AG10803 (cell line): ENCODE measurements at places on chromosomes 1 and 21.

DNA sequence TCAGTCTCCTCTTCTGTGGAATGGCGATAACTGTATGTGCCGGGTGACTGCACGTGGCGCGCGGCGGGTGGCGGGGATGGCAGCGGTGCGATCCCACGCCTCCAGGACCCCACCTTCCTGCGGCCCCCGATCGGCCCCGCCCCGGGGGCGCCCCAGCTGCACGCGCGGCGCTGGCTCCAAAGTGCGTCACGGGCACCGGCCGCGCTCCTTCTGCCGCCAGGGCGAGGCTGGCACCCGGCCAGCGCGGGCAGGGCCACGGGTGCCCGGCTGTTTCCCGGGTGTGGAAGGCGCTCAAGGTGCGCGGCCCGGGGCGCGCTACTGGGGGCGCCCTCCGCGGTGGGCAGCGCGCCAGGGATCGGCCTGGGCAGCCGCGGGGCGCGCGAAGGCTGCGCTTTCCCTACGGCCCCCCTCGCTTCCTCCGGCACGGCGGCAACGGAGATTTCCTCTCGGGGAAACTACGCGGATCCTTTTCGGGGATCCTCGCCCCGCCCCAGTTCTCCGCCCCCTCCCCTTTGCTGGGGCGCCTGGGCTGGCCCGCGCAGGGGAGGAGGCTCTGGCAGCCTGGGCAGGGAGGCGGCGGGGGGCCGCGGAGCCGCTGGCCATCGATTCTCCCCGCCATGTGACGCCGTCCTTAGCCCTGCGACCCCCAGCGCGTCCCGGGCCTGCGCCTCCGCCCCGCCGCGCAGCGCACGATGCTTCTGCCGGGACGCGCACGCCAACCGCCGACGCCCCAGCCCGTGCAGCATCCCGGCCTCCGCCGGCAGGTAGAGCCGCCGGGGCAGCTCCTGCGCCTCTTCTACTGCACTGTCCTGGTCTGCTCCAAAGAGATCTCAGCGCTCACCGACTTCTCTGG lies at the start of gene EVA1C:
TSS of gene EVA1C (plus strand) at position 545 of the 853 bp plus-strand sequence. CDS start at position 693, 148 bp downstream.
- no peak for DNase-seq

DNA sequence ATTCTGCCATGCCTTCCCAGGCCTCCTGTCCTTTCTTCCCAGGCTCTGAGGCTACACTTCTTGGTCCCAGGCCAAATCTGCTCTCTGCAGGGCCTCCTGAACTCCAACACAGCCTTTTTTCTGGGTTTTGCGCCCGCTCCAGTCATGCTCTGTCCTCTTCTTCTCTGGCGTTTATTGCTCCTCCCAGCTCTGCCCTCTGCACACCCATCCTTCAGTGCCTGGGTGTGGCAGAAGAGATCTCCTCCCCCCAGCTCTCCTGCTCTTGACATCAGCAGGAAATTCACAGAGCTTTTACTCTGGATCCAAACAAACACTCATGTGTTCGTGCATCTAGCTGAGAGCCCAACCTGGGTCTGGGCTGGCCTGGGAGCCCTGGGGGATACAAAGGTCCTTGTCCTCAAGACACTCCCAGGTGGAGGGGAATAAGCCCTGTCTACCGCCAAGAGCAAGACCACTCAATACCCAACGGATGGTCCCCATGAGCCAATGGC lies 22.9 kb upstream of the EPS8L3 start:
- no peak for DNase-seq

GRCh38 chr1:170704256-170704655 lies 40.3 kb downstream of the PRRX1 start:
- no peak for DNase-seq

- DNase-seq: peak; percentile 41
These were observed 166.4 kb downstream of the PSMG1 start for GRCh38 chr21:39016740-39017315.

- DNase-seq: peak; percentile 75
These were observed 47.5 kb upstream of the CRNN start for GRCh38 chr1:152461544-152461943.

DNA sequence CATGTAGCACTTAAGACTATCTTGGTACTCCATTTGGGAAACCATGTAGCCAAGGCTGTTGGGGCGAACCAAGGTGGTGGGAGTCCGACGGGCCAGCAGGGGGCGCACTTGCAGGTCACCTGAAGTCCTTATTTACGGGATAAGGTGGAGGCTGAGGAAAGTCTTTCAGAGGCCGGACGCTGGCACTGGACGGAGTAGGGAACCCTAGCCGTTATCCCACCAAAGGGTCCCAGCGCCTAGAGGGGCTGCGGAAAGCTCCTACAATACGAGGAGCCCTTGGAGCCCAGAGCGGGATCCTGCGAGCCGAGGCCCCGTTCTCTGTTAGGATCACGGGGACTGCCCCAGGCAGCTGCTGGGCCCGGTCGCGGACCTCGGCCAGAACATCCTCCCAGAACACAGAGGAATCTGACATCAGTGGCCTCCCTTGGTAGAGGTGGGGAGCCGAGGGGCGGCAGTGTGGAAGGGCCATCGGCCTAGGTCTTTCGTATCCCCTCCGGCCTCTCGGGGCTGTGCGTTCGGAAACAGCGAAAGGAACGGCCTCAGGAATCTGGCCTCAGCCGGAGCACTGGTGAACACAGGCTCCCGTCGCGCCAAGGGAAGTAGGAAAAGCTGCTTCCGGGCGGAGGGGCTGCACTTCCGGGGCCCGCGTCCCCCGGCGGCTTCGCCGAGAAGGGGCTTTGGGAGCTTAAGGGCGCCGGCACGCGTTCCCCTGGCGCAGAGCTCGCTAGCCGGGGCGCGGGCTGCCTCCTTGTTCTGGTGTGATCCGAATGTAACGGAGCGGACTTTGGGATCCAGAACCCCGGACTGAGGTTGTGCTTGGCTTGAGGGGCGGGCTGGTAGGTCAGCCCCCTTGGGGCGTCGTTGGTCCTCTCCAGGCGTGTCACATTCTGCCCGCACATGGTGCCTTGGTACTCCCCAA lies 29.9 kb upstream of the RPTN start:
- DNase-seq: peak; percentile 70

GRCh38 chr1:186681121-186681520 lies 898 bp upstream of the PTGS2 start:
- peak; percentile 10 for DNase-seq

DNA sequence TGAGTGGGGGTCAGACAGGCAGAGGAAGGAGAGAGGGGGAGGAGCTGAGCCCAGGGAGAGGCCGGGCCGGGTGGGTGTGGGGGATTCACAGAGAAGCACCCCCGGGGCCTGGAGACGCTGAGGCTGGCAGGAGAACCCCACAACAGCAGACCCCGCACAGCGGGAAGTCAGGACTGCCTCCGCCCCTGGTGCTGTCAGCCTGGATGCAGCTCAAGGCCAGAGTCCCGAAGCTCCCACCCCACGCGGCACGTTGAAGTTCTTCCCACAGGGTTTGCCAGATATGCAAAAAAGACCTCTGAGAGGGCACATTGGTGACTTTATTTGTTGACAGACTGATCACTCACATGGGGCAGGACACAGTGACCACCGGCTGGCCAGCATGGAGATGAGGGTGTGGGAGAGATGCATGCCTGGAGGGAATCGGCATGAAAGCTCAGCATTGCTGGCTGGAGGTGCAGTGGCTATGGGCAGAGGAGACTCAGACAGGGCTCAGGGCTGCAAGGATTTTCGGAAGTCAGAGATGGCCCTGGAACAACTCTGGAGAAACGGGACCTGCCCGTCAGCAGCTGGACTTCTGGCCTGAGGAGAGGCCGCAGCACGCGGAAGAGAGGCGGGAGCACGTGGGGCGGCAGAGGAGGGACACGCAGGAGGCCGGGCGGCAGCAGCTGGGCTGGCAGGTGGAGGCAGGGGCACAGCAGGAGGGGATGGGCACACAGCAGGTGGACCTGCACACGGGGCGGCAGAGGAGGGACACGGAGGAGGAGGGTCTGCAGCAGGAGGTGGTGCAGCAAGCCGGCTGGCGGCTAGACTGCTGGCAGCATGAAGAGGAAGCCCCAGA lies 885 bp downstream of the KRTAP10-3 start:
- no peak for DNase-seq

DNA sequence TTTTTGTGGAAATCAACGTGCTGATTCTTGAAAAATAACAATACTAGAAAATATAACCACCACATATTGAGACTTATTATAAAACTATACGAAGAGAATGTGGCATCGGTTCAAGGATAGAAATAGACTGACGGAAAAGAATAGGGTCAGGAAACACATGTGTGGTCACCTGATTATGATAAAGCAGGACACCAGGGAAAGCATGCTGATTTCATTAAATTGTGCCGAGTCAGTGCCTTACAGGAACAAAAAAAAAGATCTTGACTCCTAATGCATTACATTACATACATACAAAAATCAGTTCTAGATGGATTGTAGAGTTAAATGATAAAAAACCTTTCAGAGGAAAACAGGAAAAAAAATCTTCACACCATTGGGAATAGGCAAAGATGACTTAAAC lies 43.5 kb upstream of the SERPINC1 start:
- no peak for DNase-seq

DNA sequence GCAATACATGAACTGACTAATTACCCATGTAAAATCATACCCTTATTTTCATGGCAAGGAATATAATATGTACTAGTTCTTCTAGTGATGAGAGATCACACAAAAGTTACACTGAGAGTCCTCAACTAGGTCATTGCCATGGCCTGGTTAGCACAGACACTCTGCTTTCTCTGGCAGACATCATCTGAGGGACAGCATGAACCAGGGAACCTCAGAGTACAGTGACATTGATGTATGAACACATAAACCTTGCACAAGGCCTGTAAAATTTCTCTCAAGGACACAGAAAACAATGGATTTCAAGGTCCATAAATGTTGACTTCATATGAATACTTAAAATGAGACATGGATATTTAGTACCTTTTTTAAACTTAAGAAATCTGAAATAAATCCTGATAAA lies 108.8 kb upstream of the MAGI3 start:
- no peak for DNase-seq

DNA sequence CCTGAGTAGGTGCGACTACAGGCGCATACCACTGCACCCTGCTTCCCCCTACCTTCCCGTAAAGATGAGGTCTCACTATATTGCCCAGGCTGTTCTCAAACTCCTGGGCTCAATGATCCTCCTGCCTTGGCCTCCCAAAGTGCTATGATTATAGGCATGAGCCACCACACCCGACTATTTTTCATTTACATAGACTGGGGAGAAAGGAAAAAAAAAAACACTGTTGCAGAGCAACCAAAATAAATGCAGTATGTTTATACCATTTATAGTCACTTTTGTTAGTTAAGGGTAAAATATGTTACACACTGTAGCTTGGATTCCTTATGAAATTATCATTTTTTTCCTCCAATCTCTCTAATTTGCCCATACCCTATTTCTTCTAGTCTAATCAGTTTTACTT lies 35.2 kb upstream of the RGS8 start:
- no peak for DNase-seq

DNA sequence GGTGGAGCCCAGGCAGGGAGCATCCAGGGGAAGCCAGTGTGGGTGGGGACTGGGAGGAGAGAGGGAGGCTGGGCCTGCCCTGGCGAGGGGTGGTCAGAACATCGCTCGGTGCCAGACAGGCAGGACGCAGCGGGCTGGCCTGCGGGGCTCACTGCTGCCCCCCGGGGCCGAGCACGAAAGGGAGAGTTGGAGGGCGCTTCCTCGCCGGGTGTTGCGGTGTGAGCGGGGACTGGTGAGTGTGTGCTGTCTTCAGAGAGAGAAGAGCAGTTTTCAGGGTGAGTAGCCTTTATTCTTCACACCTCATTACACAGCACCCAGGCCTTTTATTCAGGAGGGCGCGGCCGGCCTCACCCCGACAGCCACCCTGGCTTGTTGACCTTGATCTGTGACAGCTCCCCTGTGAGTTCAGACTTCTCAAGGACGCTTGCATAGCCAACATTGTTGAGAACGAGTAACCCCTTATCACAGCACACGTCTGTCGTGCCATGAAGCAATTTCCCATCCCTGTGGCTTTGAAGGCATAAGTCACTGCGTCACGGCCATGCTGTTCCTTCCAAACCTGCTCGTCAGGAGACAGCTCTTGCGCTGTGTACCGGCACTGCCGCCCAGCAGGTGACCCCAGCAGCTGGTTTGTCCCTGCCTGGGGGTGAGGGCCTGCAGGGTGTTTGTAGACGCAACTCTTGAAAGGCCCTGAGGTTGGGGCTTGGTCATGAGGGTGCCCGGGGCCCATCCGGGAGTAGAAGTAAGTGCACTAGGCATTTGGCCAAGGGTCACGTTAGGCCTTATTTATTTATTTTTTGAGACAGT lies 54.6 kb downstream of the PRKCZ start:
- DNase-seq: no peak

GRCh38 chr1:181149326-181150125 lies 61.0 kb downstream of the IER5 start:
- DNase-seq: no peak

DNA sequence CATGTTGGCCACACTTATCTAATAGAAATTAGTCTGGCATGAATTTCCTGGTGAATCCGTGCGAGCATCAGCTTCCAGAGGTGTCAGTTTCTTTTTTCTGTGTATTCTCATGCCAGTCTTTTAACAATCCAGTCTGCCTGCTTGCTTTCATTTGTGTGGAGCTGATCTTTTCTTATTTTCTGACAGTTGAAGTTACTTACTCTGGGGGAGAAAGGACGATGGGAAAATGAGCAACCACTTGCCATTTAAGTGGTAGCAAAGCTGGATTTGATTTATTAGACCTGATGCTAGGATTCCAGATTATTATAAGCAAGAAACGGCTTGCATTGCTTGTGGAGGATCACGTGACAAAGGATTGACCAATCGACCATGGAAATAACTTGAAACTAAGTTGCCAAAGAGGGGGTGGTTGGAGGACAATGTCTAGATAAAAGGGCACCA lies 24.3 kb upstream of the APP start:
- DNase-seq: peak; percentile 90

DNA sequence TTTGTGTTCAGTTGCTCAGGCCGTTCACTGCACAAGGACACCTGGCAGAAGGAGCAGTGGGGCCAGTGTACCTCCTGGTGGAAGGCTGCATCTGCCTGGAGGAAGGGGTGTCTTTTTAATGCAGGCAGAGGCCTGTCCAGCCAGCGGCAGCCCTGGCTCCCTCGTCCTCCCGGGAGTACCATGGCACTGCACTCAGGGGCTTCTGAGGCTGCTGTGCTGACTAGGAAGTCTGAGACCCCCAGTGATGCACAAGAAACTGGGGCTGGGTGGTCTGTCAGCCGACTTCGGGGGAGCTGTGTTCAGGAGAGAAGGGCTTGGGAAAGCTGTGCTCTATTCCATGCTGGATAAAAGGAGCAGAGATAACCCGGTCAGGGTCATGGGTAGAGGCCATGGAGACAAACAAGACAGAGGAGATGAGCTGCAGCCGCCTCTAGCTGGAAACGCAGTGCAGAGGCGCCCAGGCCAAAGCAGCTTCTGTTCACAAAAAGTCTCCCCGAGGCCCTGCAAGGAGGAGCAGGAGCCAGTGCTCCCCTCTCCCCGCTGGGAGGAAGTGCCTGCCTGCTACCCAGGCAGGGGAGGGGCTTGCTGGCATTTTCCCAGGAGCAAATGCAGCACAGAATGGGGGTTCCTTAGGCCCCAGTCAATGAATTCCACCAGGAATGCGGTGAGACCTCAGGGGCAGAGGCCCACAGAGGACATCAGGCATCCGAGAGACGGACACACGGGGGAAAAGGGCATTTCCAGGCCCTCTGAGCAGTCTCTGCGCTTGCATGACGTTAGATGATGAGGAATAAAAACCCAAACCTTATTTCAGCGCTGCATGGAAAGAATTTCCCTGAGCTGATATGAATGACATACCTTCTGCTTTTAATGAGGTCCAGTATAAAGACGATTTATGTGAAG lies 17.2 kb upstream of the C2CD2 start:
- no peak for DNase-seq
